ENCODE measurements at places on chromosomes 1 and 21. TPM values are rescaled to one million over a fixed set of nuclear protein-coding genes. Genes with fewer than 3 reads are reported as not detected.

GRCh38 chr1:81834268-81834667 is 33.5 kb downstream of the ADGRL2 start:
- DNase-seq, result no peak

GRCh38 chr1:53956308-53957168 is 10.4 kb downstream of the LRRC42 start:
- no peak for DNase-seq

GRCh38 chr1:156805766-156806511 is 10.7 kb downstream of the SH2D2A start:
- DNase-seq, result no peak

LCE1E gene
- total RNA-seq, result not detected

DNA sequence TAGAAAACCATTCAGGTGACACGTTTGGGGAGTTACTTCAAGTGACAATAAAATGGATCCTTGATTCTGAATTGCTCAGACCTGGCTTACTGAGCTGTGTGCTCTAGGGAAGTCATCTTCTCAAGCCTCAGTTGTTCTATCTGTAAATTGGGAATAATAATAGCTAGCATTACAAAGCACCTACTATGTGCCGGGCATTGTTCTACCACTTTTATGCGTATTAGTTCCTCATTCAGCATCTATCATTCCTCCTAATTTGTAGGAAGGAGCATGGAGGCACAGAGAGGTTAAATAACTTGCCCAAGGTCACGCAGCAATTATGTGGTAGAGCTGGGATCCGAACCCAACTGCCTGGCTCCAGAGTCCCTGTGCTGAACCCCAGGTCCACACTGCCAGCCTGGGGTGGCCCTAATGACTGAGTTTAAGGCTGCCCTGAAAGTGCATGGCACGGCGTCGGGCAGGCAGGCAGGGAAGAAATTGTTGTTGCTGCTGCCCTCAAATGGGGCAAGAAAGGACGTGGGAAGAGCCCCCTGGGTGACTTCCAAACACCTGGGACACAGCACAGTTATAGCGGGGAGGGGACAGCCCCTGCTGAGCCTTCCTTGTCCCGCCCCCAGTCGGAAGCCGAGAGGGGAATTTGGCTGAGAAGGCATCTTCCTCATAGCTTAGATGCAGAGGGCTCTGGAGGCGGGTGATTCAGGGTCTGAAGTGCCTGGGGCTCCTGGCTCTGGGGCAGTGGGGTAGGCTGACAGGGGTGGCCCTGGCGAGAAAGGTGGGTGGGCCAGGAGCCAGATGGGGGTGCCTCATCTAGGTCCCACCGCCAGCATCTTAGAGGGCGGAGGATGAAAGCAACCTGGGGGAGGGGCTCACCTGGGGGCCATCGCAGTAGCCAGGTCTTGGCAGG is 86.5 kb upstream of the IFFO2 start:
- no peak for DNase-seq

ANGPTL3 gene
- not detected for total RNA-seq

- DNase-seq, result no peak
Observed at GRCh38 chr1:219379691-219380090, 206.0 kb downstream of the LYPLAL1 start.

- no peak for DNase-seq
Observed at GRCh38 chr1:200445213-200445612, 35.4 kb upstream of the ZNF281 start.

DNA sequence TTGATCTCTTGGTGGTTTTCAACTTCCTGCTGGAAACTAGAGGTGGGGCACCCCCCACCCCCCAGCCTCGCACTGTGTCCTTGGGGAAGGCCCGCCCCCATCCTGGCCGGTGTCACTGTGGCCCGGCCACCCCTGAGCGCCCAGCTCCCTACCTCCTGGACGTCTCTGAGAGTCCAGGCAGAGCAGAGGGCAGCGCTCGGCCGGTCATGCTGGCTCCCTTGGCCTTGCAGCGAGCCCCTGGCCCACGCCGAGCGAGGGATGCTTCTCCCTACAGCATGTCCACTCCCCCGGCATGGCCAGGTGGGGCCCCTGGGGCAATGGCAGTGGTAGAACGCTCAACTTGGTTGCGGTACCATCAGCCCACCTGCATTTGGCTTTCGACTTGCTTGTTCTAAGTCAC is 28.7 kb upstream of the TRAPPC10 start:
- DNase-seq, result no peak

RAB25 gene
- total RNA-seq, result 0.69 TPM

S100A7 gene
- not detected for total RNA-seq

DNA sequence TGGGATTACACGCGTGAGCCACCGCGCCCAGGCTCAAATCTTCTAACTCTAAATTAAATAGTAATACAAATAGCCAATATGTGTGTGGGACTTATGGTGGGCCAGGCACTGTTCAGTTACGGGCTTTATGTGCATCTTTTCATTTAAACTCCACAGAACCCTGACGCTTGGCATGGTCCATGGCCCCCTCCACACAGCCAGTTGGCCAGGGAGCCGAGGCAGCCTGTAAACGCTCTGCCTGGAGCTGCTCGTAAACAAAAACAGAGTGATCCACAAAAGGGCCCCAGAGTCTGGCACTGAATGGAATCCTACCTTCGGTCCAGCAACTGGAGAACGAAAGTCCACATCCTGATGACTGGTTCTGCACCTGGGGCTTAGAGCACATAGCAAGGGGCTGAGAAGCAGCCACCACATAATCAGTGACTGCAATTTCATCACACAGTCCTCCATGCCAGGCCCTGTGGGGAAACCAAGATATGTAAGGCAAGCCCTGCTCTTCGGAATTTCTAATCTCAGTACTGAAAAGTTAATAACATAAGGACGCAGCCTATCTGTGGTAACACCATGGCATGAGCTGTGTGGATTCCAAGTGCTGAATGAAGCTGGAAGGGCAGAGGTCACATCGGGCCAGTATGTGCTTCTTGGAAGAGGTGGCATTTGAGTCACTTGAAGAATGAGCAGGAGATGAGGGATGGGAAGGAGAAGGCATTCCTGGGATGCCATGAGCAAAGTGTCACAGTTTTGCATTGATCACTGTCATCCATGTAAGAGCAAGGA is 13.5 kb upstream of the ADAMTSL4 start:
- no peak for DNase-seq

GRCh38 chr1:98034505-98034904 is 113.7 kb upstream of the DPYD start:
- no peak for DNase-seq

- no peak for DNase-seq
Observed at GRCh38 chr1:233443040-233443760, 115.7 kb downstream of the MAP3K21 start.

GRCh38 chr1:36133484-36133883 is 8.5 kb upstream of the COL8A2 start:
- DNase-seq, result no peak

- DNase-seq, result no peak
Observed at GRCh38 chr1:216771922-216772321, 48.7 kb upstream of the ESRRG start.

DNA sequence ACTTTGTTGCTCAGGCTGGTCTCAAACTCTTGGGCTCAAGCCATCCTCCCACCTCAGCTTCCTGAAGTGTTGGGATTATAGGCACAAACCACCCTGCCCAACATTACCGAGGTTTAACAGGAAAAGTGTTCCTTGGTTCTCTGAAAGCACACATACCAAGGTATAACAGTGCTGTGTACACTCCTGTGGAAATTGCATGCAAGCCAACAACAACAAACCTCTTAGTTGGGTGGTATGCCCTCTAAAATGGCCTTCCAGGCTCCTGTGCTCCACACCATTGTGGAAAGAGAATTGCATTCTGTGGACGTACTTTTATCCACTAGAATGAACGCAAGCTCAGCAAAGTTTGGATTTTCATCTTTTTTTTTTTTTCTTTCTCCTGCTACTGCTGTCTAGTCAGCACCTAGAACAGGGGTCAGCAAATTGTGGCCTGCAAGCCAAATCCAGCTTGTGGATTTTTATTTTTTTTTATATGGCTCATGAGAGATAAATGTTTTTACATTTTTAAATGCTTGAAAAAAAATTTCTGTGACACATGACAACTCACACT is 192.2 kb upstream of the TNR start:
- no peak for DNase-seq

- peak; percentile 75 for DNase-seq
Observed at GRCh38 chr1:211606914-211607753, 28.2 kb upstream of the SLC30A1 start.

DNA sequence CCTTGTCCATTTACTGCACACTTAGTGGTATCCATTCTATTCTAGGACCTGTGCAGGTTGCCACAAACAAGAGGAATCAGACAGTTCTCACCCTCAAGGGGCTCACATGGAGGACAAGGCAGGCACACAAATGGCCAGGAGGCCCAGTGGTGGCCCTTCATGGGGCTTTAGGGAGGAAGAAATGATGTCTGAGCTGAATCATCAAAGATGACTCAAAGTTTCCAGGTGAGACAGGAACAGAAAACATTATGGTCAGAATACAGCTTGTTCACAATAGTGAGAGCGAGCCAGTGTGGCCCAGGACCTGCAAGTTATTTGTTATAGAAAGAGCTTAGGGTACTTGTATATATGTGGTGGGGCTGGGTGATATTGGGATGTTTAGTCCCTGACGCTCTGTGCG is 26.4 kb downstream of the SHISAL2A start:
- no peak for DNase-seq

DNA sequence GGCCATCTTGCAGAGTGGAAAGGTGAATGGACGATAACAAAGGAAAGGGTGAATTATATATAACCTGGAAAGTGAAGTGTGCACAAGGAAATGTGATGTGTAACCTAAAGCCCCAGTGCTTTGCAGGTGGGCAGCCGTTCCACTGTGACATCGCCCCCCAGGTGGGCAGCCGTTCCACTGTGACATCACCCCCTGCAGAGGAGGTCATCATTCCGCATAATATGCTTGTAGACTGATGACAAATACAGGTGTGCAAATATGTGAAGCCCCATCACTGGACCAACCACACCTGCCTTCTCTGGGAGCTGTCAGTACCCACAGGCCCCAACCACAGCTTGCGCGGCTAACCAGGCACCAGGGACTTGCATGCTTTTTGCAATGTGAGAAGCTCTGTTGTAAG is 4.7 kb upstream of the ZNF496 start:
- no peak for DNase-seq

RNU1-3 gene
- 4,541 TPM for total RNA-seq

DNA sequence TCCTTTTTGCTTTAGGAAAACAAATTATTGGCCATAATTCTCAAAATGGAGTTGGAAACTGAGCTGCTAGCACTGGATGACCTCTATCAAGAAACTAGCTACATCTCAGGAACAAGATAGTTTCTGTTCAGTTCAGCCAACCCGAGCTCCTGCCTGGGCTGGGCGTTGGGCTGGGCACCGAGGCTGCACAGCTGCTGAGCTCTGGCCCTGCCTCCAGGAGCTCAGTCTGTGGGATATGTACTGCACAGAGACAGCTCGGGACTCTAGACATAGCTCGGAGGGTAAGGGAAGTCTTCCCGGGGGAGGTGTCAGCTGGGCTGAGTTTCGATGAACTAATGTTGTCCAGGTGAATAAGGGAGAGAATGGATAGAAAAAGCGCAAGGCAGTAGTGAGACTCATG is 24.5 kb upstream of the SLC1A7 start:
- no peak for DNase-seq

- no peak for DNase-seq
Observed at GRCh38 chr1:198876371-198876871, 237.6 kb downstream of the PTPRC start.
